Stimulated activated CD4-positive, alpha-beta T cell treated with anti-CD3 and anti-CD28 coated beads, Interleukin-15, amount 100 ng/mL, for 1 hour (primary cell): ENCODE measurements at places on chromosomes 6 and 20.

GRCh38 chr6:4397307-4397706 lies 261.9 kb upstream of the ECI2 start:
- no peak for DNase-seq

GRCh38 chr20:32535316-32535952 lies 49.7 kb downstream of the NOL4L start:
- no peak for DNase-seq

DNA sequence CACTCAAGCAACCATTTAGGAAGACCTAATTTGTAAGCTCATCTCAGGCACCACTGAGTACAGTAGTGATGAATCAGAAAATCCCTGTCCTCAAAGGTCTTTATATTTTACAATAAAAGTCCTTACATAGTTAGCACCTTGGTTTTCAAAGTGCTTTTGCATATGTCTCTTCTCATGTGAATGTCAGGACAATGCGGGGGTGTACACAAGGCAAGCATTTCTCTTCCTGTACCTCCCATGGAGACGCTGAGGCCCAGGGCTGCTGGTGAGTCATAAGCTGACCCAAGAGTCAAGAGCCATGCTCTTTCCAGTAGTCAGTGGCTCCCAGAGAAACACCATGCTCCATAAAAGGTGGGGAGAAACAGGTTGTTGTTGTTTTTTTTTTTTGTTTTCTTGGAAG lies 174.0 kb downstream of the GJA10 start:
- DNase-seq, result no peak

DNA sequence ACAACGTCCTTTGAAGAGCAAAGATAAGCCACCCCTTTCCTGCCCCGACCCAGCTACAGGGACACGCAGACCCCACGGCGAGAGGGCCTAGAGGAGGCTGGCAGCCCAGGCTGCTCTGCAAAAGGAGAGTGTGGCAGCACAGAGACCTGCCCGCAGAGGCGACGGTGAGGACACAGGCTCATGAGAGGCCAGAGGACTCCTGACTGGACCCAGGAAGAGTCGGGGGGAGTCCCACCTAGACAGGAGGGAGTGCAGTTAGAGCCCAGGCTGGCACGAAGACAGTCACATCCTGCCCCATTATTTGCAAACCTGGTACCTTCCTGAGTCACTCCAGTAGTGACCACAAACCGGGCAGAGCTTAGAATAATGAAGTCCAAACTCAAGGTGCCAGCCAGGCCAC lies 227.7 kb upstream of the CDH4 start:
- no peak for DNase-seq

DNA sequence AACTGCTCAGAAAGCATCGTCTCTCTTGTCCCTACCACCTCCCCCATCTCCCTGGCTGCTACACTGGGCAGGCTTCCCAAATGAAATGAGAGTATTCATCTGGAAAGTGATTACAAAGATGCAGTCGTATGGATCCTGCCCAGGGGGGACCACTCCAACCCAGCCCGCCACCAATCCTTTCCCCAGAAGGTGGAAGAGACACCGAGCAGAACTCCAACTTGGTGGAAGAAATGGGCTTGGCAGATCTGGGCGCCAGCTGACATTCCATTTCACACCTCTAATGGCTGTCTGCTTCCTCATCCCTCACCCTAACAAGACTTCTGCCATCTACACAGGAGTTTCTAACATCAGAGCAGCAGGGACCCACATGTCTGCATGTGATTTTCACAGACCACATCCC lies 12.7 kb downstream of the PKHD1 start:
- no peak for DNase-seq

DNA sequence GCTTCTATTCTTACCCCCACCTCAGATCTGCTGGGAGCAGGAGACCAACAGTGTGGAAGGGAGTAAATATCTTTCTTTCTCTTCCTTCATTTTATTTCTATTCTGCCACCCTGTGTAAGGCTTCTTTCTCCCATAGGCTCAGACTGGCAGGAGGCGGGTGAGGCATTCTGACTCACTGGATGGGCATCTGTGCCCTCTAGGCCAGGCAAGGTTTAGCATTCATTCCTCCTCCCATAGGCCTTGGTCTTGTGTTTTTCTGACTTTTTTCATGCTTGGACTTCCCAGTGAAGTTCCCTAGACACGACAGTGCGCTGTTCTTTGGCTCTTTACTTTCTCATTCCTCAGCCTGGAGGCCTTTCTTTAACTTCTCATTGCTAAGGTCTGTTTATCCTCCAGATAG lies 235.2 kb downstream of the SYNE1 start:
- DNase-seq, result no peak

GRCh38 chr6:124371974-124372475 lies 568.4 kb downstream of the NKAIN2 start:
- no peak for DNase-seq

DNA sequence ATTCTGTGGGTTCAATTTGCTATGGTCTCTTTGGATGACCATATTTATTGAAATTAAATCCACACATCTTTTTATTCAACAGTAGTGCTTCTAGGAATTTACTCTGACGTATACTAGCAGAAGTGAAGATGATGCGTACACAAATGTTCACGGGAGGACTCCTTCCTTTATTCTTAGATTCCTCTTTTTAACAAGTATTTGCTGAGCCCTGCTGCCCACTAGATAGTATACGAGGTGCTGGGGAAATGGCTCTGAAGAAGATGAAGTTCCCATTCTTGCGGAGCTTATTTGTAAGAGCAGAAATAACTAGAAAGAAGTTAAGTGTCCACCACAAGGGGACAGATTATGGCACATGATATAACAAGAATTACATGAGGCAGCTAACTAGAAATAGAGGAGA lies 145.2 kb downstream of the DOK5 start:
- no peak for DNase-seq

GRCh38 chr6:119308048-119308570 lies 41.5 kb downstream of the MAN1A1 start:
- DNase-seq, result no peak

DNA sequence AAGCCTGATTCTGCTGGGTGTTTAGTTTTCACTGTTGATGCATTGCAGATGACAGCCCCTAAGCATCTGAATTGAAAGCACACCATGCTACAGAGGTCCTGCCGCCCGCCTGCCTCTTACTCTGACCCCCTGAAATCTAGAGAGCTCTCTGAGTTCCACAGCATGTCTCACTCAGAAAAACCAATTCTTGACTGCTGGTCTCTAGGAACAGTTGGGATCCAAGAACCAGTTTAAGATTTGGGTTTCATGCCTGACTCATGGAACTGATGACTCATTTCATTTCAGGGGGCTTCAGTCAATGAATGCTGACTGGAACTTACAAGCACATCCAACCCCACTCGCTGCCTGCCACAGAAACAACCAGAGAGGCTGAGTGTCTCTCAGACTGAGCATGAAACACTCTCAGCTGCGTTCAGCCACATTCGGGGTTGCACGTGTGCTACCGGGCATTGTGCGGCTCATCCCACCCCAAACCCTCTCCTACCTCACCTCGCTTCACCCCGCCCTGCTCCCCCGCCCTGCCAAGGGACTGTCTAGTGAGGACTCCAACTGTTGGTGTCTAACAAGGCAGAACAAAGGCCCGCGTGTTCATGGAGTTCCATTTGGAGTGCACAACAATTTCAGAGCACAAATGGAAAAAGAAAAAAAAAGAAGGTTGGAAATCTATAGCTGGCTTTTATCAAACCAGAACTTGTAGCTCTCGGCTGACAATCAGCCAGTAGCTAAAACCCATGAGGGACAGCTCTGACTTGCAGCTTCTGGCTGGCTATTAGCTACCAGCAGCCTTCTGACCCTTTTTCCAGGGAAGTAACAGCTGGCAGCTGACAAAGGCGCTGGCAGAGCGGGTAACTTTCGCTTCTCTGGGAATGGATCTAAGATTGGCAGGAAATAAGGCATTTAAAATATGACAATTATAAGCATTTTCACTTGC lies 20.0 kb upstream of the TRAF3IP2 start:
- DNase-seq, result no peak

- no peak for DNase-seq
Observed at GRCh38 chr6:134823710-134824034, 126.2 kb downstream of the ALDH8A1 start.

DNA sequence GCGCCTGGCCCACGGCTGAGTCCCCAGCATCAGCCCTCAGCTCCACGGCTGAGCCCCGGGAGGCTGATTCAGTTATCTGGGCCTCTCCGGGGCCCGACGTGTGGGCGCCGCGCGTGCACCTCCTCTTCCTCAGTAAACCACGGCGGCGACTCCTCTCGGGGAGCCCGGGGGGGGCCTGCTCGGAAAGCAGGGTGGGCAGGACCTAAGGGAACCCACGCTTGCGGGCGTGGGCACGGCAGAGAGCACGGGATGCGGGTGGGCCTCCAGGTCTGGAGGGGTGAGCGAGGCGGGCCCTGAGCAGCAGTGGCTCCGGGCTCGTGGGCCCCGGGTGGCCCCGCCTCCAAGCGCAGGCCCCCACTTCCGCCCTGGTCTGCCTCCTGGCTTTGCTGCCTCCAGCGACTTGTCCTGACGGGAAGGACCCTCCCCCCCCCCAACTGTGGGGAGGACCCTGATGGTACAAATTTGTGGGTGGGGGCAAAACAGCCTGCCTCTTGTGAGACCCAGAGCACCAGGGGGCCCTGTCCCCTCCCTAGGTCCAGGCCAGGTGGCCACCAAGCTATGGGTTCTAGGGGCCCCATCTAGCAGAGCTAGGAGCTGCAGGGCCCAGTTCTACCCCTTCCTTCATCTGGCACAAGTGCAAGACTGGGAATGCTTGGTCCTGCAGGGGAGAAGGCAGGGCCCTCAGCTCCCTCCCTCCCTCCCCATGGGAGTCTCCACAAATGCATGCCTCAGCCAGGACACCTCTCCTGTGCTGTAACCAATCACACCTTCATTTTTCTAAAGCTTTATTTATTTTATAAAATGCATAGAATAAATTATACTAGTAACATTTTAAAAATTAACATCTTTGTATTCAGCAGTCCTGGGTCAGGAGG lies 16.9 kb downstream of the UCKL1 start:
- DNase-seq, result no peak

GRCh38 chr6:143677891-143678791 lies at the start of gene PHACTR2:
TSS of gene PHACTR2 (plus strand) at chr6:143677965. CDS start at chr6:143678164, 199 bp downstream.
- DNase-seq, result peak; percentile 48

DNA sequence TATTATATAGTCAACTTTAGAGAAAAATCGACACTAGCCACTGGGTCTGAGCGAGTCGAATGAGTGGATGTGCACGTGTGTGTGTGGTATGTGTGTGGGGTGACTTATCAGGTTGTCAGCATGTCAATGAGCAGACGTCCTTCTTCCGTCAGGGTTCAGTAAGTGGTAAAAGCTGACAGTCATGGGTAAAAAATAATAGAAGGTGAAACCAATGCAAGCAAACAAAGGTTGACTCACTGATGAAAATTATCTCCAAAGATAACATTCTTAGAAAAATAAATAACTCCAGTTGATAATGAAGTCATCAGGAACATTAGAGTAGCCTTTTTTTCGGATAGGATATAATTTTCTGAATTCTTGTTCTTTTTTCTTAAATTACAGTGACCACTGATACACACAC lies 243.8 kb upstream of the FOXQ1 start:
- no peak for DNase-seq
